ENCODE measurements at places on chromosomes 3 and 15.

- peak; percentile 22 for DNase-seq
Measured at GRCh38 chr3:30180310-30181177, 425.9 kb upstream of the TGFBR2 start.

- no peak for DNase-seq
Measured at GRCh38 chr3:74415731-74416130, 198.7 kb downstream of the CNTN3 start.

DNA sequence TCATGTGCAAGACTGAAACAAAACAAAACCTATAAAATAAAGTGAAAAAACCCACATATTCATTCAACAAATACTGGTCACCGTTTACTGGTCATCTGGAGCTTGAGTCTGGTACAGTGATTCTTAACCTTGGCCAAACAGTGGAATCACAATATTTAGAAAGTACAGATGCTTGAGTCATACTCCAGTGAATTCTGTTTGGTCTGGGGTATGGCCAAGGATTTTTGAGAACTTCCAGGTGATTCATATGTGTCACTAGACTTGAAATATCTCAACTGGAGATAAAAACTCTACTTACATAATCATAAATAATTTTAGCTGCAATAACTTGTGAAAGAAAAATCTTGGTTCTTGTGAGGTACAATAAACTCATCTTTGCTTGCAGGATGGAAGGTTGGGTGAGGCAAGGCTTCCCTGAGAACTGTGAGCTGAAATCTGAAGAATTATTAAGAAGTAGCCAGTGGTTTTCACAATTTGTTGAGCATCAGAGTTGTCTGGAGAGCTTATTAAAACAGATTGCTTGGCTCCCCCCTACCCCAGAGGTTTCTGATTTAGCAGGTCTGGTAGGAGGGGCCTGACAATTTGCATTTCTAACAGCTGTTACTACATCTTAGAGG, 9.6 kb downstream of the NEK11 start:
- peak; percentile 63 for DNase-seq

- DNase-seq = no peak
Measured at GRCh38 chr3:193910886-193911738, 224.8 kb upstream of the HES1 start.

GRCh38 chr3:6512172-6512800, 348.6 kb upstream of the GRM7 start:
- DNase-seq = no peak

GRCh38 chr3:43755516-43756200, 64.9 kb downstream of the ABHD5 start:
- no peak for DNase-seq

DNA sequence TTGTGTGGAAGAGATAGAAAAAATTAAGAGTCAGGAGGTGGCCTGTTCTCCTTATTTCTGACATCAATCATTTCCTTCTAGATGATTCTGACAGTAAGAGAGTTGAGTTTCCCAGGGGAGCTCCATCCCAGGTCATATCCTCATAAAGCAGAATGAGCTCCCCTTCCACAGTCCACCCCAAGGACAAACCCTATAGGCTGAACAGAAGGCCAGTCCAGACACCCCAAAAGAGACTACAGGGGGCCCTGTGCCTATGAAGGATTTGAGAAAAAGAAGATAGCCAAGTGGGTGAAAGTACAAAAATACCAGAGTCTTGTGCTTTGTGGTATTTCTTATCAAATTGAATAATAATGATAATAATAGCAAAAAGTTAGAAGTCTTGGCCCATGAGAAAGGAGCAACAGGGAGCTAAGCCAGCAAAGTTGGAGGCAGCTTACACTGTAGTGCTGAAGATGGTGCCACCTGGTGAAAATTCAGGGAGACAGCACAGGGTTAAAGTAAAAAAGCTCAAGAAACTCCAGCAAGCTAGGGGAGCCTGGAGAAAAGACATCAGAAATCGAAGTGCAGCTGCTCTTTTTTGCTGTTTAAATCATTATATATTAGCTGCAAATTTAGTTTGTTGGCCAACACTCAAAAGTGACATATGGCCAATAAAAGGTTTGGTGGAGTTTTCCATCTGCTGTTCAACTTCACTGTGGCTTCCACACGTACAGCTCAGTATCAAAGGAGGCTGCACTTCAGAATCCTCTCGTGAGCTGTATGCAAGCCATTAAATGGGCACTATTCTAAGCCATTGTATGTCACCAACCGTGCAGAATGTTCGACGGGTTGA, 35.8 kb upstream of the SLC24A5 start:
- peak; percentile 34 for DNase-seq

GRCh38 chr15:92915766-92916435, 15.8 kb downstream of the CHD2 start:
- no peak for DNase-seq

DNA sequence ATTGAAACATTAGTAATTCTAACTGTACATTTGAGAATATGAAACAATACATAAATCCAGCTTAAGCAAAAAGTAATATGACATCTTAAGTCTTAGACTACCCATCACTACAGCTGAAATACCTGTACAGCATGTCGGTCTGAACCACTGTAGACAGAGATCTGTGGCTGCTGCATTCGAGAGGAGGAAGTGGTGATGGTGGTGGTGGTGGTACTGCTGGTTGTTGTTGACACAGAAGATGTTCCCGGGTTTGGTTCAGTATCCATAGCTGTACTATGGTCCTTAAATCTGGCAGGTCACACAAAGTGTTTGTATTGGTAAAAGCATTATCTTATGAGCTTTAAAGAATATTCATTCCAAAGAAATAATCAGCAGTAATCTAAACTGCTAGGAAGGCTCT, 2.9 kb downstream of the PHC3 start:
- no peak for DNase-seq

GRCh38 chr15:57541805-57542504, 49.7 kb upstream of the MYZAP start:
- peak; percentile 81 for DNase-seq

DNA sequence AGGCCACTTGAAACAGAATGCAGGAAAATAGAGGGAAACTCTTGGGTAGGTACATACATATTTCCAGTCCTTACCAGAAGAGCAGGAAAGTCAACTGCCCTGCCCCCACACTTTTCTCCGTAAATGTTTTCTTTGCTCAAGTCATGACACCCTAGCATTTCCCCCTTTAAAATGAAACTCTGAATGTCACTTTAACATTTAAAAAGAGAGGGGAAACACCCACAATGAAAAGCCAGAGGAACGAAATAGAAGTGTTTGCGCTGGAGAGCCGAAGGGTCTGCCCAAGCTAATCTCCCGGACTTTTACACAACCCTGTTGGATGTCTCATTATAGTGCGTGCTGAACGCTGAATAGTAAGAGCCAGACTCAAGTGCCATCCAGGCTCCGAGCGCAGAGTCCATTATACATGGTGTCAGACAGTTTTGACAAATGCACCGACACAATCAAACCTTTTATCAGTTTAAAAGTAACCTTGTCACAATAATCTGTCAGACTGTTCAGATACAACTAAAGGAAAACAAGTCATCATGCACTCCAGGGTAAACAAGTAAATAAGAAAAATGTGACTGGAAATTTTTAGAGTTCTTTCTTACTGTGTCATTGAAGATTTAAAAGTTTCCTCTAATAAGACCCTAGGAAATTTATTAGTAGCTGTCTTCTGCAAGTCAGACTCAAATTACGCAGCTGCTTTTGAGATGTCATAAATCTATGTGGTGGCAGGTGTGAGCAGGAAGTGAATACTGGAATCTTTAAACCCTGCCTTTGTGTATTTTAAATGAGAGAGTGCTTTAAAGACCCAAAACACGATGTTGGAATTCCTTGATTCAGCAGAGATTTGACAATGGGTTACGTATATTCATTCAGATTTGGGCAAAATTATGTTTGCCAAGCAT, 159.8 kb downstream of the RBMS3 start:
- peak; percentile 34 for DNase-seq

All from AG08395 (cell line).